ENCODE measurements at places on chromosomes 4 and X.
A peak's percentile ranks its signal among the peaks of the same experiment; 100 is the strongest.

GRCh38 chr4:155944516-155944915 is 9.2 kb downstream of the CTSO start:
- no peak for DNase-seq

- no peak for DNase-seq
Observed at GRCh38 chr4:76856243-76857073, 41.5 kb downstream of the SOWAHB start.

DNA sequence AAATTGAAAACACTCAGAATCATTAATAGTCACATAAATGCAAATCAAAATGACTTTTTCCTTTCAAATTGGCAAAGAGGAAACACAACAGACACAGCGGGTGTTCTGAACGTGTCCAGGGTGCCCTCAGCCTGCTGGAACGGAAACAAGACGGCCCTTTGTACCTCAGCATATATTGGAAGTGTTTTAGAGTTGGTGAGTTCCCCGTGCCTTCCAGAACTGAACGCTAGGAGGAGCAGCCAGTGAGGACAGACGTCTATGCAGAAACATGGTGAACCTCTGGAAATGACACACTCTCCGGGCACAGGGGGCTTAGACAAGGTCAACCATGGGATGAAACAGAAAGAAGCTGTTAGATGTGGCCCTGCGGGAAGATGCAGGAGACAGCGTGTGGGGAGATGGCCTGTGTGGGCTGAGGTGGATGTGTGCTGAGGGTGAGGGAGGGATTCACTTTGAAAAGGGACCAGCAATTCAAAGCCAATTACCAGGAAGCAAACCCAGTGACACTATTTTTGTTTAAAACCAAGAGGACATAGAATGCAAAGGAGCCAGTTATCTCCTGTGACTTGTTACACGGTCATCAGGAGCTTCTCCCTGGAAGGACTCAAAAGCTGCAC is 40.4 kb downstream of the RNF212 start:
- peak; percentile 23 for DNase-seq

- no peak for DNase-seq
Observed at GRCh38 chr4:81521708-81522107, 50.0 kb upstream of the RASGEF1B start.

DNA sequence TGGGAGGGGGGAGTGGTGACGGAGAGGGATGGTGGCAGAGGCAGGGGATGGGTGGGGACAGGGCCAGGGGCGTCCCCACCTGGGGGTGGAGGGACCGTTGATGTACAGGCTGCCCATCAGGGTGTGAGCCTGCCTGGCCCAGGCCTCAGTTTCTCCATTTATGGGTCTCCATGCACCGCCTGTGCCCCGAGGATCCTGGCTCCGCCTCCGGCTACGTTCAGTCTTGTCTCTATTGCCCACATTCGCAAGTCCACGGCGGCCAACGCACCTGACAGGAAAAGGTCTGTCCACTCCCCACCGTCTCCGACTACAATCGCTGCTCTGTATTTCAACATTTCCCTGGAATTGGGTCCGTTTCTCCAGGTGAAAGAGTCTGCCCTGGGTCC is 96.3 kb upstream of the NKX1-1 start:
- no peak for DNase-seq

- no peak for DNase-seq
Observed at GRCh38 chr4:75432683-75433082, 81.5 kb downstream of the RCHY1 start.

GRCh38 chr4:168394556-168394955 is 76.0 kb upstream of the DDX60 start:
- no peak for DNase-seq

DNA sequence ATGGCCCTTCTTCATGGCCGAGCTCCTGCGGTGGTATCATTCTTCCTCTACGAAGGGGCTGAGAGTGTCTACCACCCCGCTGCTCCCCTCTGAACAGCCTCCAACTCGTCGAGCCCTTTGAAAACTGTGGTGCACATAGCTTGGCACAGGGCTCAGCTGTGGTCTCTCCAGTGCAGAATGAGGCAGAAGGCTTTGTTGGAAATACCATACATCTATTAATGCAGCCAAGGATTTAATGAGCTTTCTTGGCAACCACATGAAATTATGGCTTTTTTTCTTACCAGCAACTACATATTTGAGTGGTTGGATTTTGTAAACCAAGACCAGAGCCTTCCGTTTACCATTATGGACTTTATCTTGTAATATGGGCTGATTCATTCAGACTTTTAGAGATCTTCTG is 61.7 kb upstream of the CBR4 start:
- no peak for DNase-seq

DNA sequence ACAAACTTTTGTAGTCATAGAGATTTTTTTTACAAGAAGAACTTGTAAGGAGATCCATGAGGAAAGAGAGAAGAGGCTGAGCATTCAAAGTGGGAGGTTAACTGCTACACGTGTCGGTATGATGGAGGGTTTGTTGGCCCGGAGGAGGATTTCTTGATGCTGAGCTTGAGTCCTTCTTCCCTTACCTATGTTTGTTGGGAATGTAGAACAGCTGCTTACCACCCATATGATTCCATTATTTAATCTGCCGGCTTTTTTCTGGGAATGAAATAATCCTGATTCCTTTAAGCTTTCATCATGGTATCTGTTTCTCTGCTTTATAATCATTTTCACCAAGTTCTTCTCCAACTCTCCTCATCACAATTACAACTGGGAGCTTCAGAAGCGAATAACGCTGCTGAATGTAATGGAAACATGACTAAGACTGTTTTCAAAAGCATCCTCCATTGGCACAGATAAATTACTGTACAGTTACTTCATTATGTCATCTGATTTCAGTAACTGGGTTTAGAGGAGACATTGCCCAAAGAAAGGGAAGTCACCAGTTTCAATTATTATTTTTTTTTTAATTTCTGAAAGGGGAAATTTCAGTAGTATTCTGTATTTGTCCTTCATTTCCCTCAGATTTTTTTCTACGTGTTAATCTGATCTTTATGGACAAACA is 420.6 kb downstream of the SPRY1 start:
- DNase-seq: no peak

GRCh38 chr4:21879187-21879586 is 69.4 kb downstream of the KCNIP4 start:
- DNase-seq: no peak
